HCT116 (cell line): ENCODE measurements at places on chromosomes 11 and 22. TPM values are rescaled to one million over a fixed set of nuclear protein-coding genes. Genes with fewer than 3 reads are reported as not detected.

GRCh38 chr11:61114913-61115312, 12.6 kb downstream of the CD5 start:
- DNase-seq, result no peak

C22orf31 gene
- not detected for total RNA-seq

- no peak for DNase-seq
Observed at GRCh38 chr22:46564084-46564714, 26.8 kb upstream of the CELSR1 start.

GRCh38 chr11:38411149-38411548, 1813.1 kb upstream of the RAG2 start:
- DNase-seq, result no peak

GRCh38 chr11:130064596-130064995, 5.1 kb upstream of the APLP2 start:
- no peak for DNase-seq

- DNase-seq, result no peak
Observed at GRCh38 chr11:103297900-103298299, 188.7 kb downstream of the DYNC2H1 start.

HORMAD2 gene
- not detected for total RNA-seq

RRAS2 gene
- total RNA-seq, result 54.5 TPM

GRCh38 chr11:74232311-74232950, 61.3 kb downstream of the PPME1 start:
- DNase-seq, result no peak

GRCh38 chr22:22026157-22026831, 43.7 kb upstream of the TOP3B start:
- DNase-seq, result no peak

GLB1L3 gene
- not detected for total RNA-seq

FAM180B gene
- not detected for total RNA-seq

WEE1 gene
- total RNA-seq, result 50.8 TPM

GRCh38 chr11:36564376-36565030, 3.3 kb upstream of the RAG1 start:
- DNase-seq, result peak; percentile 24

RBMXL2 gene
- 0.12 TPM for total RNA-seq

THOC5 gene
- 80.6 TPM for total RNA-seq

- no peak for DNase-seq
Observed at GRCh38 chr11:35990170-35990569, 46.3 kb downstream of the LDLRAD3 start.

DNA sequence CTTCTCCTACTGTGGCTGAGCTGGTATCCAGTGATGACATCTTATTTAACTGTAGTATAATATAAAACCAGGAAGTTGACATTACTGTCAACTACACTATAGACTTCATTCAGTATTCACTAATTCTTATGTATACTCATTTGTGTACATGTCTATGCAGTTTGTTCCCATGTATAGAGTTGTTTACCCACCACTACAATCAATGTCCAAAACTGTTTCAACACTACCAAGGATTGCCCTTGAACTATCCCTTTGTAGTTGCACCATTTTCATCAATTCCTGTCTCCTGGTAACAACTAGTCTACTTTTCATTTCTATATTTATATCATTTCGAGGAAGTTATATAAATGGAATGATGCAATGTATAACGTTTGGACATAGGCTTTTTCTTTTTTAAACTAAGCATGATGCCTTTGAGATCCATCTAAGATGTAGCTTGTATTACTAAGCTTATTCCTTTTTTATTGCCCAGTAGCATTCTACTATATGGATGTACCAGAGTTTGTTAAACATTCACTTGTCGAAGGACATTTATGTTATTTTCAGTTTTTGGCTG, 39.2 kb downstream of the TMEM135 start:
- no peak for DNase-seq

DNA sequence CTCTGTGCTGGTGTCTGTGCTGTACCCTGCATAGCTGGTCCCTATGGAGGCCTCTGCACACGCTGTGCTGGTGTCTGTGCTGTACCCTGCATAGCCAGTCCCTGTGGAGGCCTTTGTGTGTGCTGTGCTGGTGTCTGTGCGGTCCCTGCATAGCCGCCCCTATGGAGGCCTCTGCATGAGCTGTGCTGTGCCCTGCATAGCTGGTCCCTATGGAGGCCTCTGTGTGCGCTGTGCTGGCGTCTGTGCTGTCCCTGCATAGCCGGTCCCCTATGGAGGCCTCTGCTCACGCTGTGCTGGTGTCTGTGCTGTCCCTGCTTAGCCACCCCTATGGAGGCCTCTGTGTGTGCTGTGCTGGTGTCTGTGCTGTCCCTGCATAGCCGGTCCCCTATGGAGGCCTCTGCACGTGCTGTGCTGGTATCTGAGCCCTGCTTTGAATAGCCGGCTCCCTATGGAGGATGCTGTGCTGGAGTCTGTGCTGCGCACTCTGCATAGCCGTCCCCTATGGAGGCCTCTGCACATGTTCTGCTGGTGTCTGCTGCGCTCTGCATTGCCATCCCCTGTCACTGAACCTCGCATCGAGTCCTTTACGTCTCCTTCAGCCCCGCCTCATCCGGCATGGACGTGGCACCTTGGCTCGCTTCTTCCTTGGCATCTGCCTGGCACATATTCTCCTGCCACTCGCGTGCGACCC, 6.2 kb downstream of the NADSYN1 start:
- DNase-seq, result no peak

DNA sequence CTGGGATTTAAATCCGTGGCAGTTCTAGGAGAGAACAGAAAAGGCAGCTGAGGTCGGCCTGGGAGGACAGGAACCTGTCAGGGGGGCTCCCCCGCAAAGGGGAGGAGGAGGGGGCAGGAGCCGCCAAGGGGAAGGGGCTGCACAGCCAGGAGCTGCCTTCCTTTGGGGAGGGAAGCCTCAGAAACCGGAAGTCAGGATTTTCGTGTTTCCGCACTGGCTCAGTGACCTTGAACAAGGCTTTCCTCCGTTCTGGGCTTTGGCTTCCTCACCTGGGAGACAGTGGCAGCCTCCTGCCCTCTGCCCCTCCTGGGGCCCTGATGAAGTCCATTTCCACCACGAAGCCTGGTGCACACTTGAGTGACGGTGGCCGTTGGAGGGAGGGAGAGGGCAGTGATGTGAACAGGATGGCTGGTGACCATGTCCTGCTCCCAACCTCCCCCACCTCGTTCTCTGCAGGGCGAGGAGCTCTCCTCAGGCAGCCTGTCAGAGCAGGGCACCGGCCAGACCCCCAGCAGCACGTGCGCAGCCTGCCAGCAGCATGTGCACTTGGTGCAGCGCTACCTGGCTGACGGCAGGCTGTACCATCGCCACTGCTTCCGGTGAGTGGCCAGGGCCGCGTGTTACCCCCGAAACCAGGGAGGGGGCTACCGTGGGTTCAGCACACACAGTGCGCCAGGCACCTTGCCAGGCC, 12.6 kb downstream of the MICALL1 start:
- DNase-seq, result no peak

- DNase-seq, result no peak
Observed at GRCh38 chr11:128151780-128152179, 435.6 kb downstream of the ETS1 start.

DNA sequence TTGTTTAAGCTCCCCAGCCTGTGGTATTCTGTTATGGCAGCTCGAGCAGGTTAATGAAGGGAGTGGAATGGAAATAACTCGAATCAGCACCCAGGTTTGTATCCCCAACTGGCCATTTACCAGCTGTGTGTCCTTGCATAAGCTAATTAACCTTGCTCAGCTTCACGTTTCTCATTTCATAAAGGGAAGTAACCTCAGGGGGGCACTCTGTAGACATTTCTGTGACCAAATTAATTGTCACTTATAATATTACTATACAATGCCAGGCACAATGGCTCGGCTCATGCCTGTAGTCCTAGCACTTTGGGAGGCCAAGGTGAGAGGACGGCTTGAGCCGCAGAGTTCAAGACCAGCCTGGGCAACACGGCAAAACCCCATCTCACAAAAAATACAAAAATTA, 13.8 kb downstream of the ADA2 start:
- no peak for DNase-seq

HBB gene
- not detected for total RNA-seq

DNA sequence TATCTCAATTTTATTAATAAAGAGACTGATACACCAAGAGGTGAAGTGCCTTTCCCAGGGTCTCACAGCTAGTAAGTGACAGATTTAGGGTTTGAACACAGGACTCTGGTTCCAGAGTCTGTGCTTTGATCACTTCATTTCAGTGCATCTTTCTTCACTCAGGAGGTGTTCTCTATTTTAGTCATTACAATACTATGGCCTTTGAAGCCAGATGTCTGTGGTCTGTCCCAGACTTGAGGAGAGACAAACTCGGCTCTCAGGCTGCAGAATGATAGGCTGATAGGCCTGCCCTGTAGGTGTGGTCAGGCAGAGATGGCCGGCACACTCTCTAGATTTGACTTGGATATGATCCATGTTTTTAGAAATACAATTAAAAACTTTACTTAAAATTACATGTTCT, 478.5 kb upstream of the CCDC90B start:
- DNase-seq, result no peak

DNA sequence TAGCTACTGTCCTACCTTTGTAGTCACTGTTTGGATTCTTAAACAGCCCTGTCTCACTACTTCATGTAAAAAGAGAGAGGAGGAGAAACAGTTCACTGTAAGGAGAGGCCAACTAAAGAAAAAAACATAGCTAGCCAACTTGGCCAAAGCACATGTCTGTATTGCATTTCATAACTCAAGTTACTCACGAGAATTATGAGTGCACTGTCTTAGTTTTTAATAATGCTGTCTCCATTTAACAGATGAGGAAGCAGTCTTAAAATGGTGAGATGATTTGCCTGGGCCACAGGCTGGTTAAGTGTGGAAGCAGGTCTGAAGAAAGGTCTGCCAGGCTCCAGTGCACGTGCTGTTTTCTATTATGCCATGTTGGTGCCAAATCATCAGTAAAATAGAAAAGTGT, 104.5 kb downstream of the UVRAG start:
- no peak for DNase-seq

GRCh38 chr22:29331658-29332300, 16.3 kb upstream of the RASL10A start:
- DNase-seq, result no peak

DNA sequence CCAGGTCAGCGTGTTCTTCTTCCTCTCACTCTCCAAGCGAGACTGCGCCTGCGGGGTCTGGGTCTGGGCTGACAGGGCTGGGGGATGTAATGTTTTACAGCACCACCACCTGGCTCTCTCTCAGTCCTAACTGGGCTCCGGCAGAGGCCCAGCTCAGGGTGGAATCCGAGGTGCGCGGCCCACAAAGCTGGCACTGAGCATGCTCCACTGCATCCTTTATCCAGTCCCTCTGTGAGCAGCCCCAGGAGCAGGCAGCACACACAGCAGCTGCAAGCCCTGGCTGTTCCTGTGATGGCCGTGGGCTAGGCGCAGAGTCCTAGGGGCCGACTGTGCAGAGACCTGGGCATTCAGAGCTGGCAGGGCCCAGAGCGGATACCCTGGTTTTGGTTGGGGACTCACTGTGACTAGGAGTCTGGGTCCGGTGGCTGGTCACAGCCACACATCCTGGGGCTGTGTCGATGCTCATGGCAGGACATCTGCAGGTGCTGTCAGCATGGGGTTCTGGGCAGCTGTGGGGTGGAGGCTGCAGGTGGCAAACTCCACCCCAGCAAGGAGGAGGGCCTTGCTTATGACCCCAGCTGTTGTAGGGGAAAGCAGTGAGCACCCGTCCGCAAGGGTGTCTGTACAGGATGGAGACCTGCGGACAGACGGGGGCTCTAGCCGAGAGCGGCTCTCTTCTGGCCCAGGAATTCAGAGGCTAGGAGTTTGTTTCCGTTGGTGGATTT, 4.0 kb downstream of the LRRC75B start:
- no peak for DNase-seq

- DNase-seq, result no peak
Observed at GRCh38 chr11:19987331-19987801, 172.9 kb downstream of the DBX1 start.

GRCh38 chr22:37476389-37477329, 9.5 kb downstream of the MFNG start:
- no peak for DNase-seq

- no peak for DNase-seq
Observed at GRCh38 chr22:26485013-26485412, 1.3 kb downstream of the SRRD start.

DNA sequence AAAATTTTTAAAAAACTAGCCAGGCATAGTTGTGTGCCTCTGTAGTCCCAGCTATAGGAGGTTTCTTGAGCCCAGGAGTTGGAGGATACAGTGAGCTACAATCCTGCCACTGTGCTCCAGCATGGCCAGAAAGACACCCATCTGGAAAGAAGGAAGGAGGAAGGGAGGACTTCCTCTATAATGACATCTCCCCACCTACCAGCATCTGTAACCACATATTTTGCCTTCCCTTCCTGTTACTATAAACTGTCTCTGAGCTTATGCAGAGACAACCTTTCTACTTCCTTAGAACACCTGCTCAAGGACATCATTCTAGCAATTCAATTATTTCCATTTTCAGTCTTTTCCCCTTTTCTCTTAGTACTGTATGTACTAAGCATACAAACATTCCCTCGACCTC, 2.2 kb upstream of the NUP160 start:
- no peak for DNase-seq

GRCh38 chr11:123273616-123274015, 78.6 kb upstream of the CLMP start:
- DNase-seq, result no peak

GRCh38 chr22:45832959-45833580, 143.9 kb downstream of the WNT7B start:
- no peak for DNase-seq

ACRV1 gene
- not detected for total RNA-seq

GRCh38 chr11:3753110-3753509, 44.2 kb downstream of the NUP98 start:
- no peak for DNase-seq

GRCh38 chr11:44775985-44776446, 49.3 kb downstream of the TSPAN18 start:
- DNase-seq, result no peak

GRCh38 chr11:64201543-64201942, 5.0 kb upstream of the FERMT3 start:
- no peak for DNase-seq

DNA sequence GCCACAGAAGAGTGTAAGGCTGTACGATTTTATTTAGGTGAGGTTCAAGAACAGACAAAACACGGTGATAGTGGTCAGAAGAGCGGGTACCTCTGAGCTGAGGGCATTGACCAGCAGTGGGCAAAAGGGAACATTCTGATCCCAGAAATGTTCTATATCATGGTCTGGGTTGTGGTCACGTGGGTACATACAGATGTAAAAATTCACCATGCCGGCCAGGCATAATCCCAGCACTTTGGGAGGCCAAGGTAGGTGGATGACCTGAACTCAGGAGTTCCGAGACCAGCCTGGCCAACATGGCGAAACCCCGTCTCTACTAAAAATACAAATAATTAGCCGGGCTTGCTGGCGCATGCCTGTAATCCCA, 31.1 kb upstream of the GCAT start:
- DNase-seq, result no peak

TECTA gene
- 0.81 TPM for total RNA-seq

- DNase-seq, result no peak
Observed at GRCh38 chr22:49004484-49005399, 822.9 kb downstream of the BRD1 start.
